ENCODE measurements at places on chromosomes 2 and 18.

GRCh38 chr18:48539406-48540250 is 797 bp downstream of the CTIF start:
- DNase-seq: peak; percentile 77

DNA sequence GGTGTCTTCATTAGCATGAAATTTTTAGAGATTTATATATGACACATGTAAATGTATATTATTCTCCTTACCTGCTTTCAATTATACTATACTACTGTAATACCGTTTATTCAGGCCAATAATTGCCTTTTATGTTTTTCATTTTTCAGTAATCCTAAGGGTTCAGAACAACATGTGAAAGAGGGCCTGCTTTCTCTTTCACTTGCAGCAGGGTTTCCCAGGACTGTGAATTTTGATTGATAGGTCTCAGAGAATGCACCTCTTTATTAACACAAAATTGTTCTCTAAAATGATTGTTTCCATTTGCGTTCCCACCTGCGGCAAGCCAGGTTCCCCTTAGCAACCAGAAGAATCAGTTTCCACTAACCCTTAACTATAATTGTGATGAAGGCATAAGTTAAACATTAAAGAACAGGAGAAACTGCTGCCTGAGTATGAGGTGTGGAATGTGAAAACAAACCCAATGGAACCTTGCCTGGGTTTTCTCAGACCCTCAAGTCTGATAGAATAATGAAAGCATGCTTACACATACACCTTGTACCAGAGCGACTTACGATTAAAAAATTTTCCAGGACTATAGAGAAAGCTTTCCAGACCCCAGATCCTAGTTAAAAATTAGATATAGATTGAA is 1591.2 kb upstream of the LRRTM1 start:
- no peak for DNase-seq

- DNase-seq: peak; percentile 4
Observed at GRCh38 chr2:16666449-16666801, 791 bp upstream of the CYRIA start.

DNA sequence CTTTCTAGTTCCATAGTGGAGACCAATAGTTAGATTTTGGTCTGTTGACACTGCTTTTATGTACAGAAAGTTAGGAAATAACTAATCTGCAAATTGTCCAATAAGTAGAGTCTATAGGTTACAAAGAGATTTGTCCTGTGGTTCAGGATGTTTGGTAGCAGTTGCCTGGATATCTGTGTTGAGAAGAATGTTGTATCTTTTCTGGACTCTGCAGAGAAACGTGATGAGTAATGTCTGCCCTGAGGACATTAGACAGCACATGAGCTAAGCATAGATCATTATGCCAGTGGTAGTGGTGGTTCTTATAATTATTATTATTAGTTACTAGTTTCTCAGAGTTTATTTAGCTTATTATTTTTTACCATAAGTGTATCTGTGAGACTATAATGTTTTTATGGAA is 65.8 kb downstream of the ANKRD62 start:
- peak; percentile 14 for DNase-seq

- peak; percentile 60 for DNase-seq
Observed at GRCh38 chr2:65396348-65397026, 35.9 kb downstream of the SPRED2 start.

DNA sequence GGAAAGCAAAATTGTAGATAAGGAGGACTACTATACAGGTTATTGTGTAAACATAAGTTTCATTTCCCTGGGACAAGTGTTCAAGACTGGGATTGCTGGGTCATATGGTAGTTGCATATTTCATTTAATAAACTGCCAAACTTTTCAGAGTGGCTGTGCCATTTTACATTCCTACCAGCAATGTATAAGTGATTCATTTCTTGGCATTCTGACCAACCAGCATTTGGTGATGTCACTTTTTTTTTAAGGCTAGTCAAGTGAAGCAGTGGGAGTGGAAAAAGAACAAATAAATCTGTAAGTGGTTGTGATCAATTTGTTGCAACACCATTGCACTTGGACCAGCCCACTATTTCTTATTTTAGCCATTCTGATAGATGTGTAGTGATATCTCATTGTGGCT is 5.2 kb upstream of the CHCHD5 start:
- DNase-seq: peak; percentile 86

DNA sequence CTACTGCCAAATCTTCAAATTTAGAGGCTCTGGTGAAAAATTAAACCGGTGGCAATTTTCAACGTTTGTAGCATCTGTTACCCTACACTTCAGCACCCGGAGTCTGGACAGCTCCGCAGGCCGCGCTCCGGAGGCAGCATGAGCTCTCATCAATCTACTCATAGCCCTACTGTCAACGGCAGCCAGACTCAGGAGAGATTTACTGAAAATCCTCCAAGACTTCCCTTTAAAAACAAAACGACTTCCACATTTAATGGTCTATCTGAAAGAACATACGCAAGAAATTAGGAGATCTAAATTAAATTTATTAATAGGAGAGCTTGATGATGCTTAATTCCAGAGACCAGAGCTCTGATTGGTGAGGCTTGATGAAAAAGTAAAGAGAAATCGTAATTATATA is 970 bp upstream of the ADCYAP1 start:
- DNase-seq: no peak

DNA sequence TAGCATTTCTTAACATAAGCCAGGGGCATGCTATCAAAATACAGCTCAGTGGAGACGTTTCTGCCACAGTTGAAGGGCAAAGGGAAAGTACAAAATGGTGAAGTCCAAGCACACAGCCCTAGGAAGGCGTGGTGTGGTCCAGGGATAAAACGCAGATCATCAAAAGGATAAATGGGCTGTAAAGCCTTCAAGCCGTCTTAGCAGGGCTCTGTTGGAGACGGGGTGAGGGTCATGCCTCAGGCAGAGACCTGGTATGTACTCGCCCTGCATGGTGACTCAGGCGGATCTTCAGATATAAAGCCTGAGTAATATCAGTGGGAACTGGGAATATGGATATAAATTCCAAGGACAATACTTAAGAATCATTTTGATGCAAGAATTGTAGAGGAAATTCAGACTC is 61.2 kb downstream of the NGEF start:
- no peak for DNase-seq

DNA sequence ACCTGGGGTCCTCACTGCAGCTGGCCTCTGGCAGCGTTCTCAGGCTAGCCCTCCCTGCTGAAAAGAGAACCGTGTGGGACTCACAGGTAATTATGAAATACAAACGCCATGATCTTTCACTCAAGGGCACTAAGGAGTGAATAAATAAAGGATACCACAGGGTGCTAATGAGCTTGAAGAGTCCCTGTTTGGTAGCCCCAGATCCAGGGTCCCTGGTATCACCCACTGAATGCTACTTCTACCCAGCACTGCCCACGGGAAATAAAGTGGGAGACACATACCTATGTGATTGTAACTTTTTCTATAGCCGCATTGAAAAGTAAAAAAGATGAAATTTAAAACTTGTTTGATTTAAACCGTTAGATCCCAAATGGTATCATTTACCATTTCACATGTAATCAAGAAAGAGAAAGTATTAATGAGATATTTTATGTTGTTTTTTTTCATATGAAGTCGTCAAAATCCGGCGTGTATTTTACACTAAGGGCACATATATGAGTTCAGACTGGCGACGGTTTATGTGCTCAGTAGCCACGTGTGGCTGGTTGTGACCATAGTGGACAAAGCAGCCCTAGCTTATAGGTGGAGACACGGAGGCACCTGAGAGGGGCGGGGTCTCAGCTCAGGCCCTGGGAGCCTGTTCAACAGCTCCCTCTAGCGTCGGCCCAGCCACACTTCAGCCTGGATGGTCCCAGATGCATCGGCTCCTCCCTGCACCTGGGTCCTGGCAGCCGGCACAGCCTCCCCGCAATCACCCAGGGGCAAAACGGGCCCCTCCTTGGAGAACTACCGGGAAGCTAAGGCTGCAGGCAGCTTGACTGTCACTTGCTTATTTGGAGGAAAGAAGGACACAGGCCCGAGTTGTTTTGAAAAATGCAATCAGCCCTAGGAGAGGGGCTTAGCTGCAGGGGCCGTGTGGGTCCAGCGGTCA is 39.2 kb downstream of the ODC1 start:
- DNase-seq: peak; percentile 88

DNA sequence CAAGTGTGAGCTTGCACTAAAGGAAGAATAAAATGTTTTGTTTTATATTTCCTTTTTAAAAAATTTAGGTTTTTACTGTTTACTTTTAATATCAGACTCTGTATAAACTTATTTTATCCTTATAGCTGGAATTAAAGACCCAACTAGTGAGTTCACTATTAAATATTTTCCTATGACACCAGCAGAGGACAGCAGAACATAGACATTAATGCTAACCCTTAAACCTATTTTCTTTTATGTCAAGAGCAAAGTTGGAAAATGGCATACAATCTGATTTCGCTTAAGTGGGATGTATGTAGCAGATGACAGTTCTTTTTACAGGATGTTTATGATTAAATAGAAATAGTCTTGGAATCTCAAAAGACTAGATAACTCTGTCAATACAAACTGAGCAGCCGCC is 188.2 kb upstream of the XIRP2 start:
- DNase-seq: peak; percentile 12

DNA sequence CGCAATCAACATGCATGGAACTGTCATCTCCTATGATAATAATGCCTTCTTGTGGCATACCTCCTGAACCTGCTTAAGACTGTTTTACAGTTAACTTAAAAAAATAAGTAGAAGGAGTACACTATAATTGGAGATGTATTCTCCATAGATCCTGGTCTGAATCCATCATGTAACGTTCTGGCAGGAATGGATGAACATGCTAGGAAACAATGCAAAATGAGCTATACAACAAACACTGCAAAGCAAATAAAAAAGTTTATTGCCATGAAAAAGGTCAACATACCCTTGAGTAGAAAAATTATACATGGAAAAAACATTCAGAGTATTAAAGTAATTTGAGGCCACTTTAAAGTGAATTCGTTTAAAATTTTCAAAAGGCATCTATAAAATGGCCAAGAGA is 71.5 kb upstream of the SCN7A start:
- DNase-seq: no peak

DNA sequence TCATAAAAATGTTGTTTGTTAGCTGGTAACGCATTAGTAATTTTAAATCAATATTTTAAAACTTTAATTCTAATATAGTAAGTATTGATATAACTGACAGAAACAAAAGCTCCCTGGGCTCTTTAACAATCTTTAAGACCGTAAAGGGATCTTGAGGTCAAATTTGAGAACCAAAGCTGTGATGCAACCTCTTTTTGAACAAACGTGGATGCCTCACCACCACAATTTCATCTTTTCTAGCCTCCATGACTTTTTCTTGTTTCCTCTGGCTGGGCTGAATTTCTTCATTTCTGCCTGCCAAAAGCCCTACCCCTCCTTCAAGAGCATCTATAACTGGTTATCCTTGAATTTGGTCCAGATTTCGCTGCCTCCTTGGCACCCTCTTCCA is 563 bp upstream of the POLE4 start:
- no peak for DNase-seq

DNA sequence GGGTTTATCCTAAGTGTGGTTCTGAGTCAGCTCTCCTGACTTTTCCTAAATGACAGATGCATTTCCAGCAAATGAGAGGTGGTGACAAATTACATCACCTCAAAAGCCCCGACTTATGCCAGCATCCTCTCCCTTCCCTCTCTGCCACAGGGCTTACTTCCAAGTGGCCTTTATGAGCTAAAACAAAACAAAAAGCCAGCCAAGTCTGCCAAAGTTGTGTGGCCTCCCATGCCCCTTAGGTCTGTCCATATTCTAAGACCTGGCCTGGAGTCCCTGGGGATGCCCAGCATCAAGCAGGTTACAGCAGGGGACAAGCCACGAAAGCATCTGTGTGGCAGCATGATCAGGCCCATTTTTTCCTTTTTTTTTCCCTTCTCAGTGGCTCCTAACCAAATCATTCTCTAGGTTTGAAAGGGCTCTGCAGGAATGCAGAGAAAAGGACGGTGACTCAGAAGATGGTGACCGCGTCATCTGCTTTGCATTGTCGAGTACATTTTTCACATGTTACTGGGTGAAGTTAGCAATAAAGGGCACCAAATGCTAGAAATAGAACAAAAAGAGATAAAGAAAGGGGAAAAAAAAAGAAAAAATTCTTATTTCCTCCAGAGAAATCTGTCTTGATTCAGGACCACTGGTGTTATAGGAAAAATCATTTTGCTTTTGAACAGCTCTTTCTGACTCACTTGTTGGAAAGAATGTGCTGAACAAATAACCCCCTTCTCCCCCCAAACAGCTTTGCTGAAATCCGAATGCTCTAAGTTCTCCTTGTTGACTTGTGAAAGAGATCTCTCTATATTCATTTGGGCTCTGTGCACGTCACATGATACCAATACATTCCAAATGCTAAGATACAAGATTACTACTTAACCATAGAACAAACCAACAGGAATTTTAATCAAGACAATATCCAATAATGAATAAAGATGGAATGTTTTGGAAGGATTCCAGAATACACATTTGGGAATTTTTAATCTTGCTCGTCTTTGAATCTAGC is 178.7 kb downstream of the EN1 start:
- DNase-seq: peak; percentile 96

- no peak for DNase-seq
Observed at GRCh38 chr2:4673025-4673489, 969.7 kb downstream of the DCDC2C start.

DNA sequence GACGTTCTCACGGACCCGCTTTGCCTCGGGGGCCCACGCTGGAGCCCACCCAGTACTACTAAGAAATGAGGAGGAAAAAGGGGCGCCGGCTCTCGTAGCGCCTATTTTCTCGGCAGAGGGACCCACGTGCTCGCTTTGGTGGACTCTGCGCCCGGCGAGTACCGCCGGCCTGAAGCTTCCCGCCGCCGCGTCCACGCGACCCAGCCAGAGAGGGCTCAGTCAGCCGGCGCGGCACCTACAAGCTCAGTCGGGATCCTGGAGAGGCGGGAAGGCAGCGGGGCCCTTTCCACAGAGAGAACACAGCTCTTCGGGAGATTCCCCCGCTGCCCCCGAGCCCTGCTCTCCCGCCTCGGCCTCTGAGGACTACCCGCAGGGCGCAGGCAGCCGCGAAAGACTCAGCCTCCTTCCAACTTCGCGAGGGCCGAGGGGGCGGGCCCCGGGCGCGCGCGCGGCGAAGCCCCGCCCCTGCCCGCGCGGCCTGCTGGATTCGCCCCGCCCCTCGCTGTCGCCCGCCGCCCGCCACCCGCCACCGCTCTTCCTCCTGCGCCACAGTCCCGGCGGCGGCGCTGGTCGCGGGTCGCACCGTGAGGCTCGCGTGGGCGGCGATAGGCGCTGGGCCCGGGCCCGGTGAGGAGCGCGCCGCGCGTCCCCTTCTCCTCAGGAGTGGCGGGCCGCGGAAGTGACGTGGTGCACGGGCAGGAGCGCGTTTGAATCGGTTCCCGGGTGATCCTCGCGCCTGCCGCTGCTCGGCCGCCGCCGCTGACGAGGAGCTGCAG is at the start of gene SMCHD1:
TSS of gene SMCHD1 (plus strand) at position 549 of the 776 bp plus-strand sequence. CDS start 350 bp downstream, outside the sequence.
- peak; percentile 91 for DNase-seq

GRCh38 chr2:119939915-119940314 is 73.0 kb upstream of the EPB41L5 start:
- no peak for DNase-seq

- DNase-seq: no peak
Observed at GRCh38 chr2:2665834-2666133, 334.7 kb upstream of the MYT1L start.

Data from foreskin fibroblast (primary cell).